Activated CD4-positive, alpha-beta T cell treated with anti-CD3 and anti-CD28 coated beads, Interleukin-2, amount 10 ng/mL, durations not matched to agents 24 days and 14 days (primary cell): ENCODE measurements at places on chromosomes 7 and 10. TPM values are rescaled to one million over a fixed set of nuclear protein-coding genes. Genes with fewer than 3 reads are reported as not detected.

The SDK1 gene
- total RNA-seq = 0.14 and 0.16 TPM in 2 replicates

The CPN1 gene
- total RNA-seq = not detected in 2 replicates

The H2AZ2 gene
- 188 and 192 TPM in 2 replicates for total RNA-seq

The ABCB4 gene
- total RNA-seq = not detected in 2 replicates

The CFAP69 gene
- total RNA-seq = not detected in 2 replicates

The DKK1 gene
- not detected in 2 replicates for total RNA-seq

The DRGX gene
- total RNA-seq = 0.09 TPM in 1 of 2 replicates, not detected in the other

The EGFR gene
- not detected in 2 replicates for total RNA-seq

The FZD1 gene
- total RNA-seq = 0.79 and 0.92 TPM in 2 replicates

The LBX1 gene
- total RNA-seq = not detected in 2 replicates

The NAT16 gene
- total RNA-seq = not detected in 2 replicates

The ATXN7L1 gene
- 8.5 and 9.8 TPM in 2 replicates for total RNA-seq

The CRPPA gene
- total RNA-seq = 1.1 and 1.3 TPM in 2 replicates

The OR9A2 gene
- total RNA-seq = not detected in 2 replicates

The NODAL gene
- total RNA-seq = not detected in 2 replicates

The TMEM26 gene
- total RNA-seq = not detected in 2 replicates

The FGFBP3 gene
- 2.5 and 2.7 TPM in 2 replicates for total RNA-seq

The FAM241B gene
- 9.4 and 11.8 TPM in 2 replicates for total RNA-seq

The SLC16A9 gene
- total RNA-seq = 4.4 and 4.5 TPM in 2 replicates

The SPDYE2B gene
- total RNA-seq = not detected in 2 replicates

The LRRN3 gene
- 53.4 and 56.5 TPM in 2 replicates for total RNA-seq

The PRSS37 gene
- not detected in 2 replicates for total RNA-seq

The HOXA1 gene
- total RNA-seq = 0.09 and 0.16 TPM in 2 replicates

The WNT2 gene
- total RNA-seq = not detected in 2 replicates
